GF-D8 (cell line): ENCODE measurements at places on chromosomes 2 and 18.

GRCh38 chr2:28381225-28382180, 11.2 kb upstream of the FOSL2 start:
- no peak for DNase-seq

GRCh38 chr18:43705850-43706249, 428.6 kb upstream of the SYT4 start:
- no peak for DNase-seq

GRCh38 chr2:113228991-113229716, 49.6 kb downstream of the PAX8 start:
- DNase-seq: no peak

DNA sequence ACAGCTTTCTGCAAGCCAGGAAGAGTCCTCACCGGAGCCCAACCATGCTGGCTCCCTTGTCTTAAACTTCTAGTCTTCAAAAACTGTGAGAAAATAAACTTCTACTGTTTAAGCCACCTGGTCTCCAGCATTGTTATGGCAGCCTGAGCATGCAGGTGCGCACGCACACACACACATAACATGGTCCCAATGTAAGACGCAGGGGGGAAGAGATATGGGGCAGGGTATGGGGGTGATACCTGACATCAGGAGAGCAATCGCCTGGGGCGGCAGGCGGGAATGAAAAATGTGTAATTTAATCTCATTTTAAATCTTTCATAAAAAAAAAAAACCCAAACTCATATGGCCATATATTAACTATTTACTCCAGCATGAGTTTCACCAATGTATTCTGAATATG, 18.0 kb downstream of the HJURP start:
- DNase-seq: no peak

GRCh38 chr2:85780316-85781012, 26.7 kb downstream of the ATOH8 start:
- DNase-seq: no peak

GRCh38 chr18:45295388-45295787, 319.9 kb upstream of the SLC14A2 start:
- no peak for DNase-seq

DNA sequence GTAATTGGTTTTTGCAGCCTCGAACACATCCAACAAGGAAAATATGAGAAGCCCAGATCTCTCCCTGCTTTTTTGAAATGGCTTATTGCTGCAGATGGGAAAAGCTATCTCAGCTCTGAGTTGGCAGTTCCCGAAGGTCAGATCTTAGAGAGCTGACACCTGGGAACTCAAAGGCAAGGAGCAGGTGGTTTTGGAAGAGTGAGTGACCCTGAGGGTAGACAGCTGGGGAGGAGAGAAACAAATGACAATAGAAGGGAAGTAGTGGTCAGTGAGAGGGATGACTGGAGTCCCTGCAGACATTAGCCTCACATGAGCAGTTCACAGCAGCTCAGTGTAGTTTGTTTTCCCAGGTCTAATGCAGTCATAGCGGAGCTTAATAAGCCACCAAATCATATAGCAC, 317.9 kb downstream of the STK39 start:
- no peak for DNase-seq

- DNase-seq: no peak
These were observed 181.9 kb downstream of the MREG start for GRCh38 chr2:215831296-215831913.

DNA sequence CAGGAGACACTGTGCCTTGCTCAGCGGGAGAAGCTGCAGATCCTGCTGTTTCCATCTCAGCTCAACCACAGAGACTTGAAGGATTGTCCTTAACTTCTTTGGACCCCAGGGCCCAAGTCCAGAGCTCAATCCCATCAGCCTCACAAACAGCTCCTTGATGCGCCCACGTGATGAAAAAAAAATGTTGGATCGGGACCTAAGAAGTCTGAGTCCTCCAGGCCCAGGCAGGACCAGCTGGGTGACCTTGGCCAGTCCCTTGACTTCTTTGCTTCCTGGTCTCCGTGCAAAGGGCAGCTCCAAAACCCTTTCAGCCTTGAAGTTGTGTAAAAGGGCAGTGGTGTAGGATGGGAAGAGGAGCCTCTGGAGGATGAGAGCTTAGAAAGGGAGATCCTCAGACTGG, 175.5 kb downstream of the ZFP36L2 start:
- DNase-seq: no peak

GRCh38 chr2:222653280-222653679, 2.6 kb downstream of the FARSB start:
- DNase-seq: no peak

GRCh38 chr2:129766374-129766993, 213.0 kb upstream of the RAB6C start:
- no peak for DNase-seq

GRCh38 chr18:61975526-61976326, 82.9 kb upstream of the RNF152 start:
- no peak for DNase-seq

DNA sequence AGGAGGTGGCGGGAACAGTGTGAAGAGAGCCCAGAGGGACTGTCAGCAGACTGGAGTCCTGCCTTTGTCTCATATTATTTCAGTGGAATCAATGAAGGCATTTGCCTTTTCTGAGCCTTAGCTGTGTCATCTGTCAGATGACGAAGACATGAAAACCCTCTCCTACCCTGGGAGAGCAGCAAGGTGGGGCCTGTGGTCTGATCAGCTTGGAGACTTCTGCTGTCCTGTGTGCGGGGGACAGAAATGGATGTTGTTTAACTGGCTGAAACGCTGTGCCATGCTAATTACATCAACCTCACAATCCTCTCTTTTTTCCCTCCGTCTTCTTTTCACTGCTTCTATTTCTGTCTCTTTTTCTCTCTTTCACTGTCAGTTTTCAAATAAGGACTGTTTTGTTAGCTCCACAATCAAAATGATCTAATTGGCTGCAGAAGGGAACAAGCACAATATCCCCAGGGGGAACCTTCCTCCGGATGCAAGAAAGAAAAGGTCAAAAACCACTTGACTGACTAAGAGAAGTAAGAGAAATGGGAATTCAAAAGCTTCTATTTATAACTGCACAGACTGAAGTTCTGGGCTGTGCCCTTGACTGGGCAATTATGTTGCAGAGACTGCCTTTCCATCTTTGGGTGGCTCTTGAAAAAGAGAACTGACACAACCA, 340.1 kb downstream of the CLIP4 start:
- DNase-seq: no peak

DNA sequence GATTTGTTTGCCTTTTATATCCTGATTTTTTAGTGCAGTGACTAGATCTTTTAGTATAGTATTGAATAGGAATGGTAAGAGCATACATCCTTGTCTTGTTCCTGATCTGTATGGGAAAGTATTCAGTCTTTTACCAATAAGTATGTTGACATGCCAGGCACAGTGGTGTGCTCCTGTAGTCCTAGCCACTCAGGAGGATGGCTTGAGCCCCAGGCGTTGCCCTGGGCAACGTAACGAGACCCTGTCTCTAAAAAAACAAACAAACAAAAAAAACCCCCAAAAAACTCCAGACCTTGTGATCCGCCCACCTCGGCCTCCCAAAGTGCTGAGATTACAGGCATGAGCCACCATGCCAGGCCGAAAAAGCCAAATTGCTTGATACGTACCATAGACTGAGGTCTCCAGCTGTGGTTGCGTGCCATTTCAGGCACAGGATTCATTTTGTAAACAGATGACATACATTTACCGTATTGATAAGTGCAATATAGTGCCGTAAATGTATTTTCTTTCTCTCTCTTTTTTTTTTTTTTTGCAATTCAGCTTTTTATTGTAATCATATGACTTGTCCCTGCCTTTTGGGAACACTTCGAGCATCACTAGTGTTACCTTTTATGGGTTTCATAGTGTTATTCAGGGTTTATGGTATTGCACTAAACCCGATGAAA, 18.5 kb downstream of the BIRC6 start:
- DNase-seq: no peak

DNA sequence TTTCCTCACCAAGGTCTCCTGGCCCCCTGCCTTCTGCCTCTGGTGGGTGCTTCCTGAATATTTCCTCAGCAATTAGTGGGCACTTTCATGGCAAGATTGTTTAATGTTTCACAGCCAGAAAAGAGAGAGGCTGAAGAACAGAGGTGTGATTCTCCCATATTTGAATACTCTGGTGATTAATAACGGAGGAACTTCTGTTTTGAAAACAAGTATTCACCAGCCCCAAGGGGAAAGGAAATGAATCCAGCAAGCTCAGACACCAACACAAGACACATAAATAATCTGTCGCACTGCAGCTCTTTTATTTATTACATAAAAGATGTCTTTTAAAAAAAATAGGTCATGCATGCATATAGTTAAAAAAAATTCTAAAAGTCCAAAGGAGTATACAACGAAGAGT, 57.7 kb downstream of the MRPL35 start:
- no peak for DNase-seq

- no peak for DNase-seq
These were observed 329.6 kb upstream of the ID2 start for GRCh38 chr2:8352296-8352695.

- DNase-seq: no peak
These were observed 656.0 kb upstream of the CELF4 start for GRCh38 chr18:38221476-38222100.

GRCh38 chr2:119142824-119143223, 15.7 kb downstream of the C1QL2 start:
- no peak for DNase-seq

- no peak for DNase-seq
These were observed 4.0 kb upstream of the INHBB start for GRCh38 chr2:120341977-120342376.
